ENCODE measurements at places on chromosomes 12 and 14.

DNA sequence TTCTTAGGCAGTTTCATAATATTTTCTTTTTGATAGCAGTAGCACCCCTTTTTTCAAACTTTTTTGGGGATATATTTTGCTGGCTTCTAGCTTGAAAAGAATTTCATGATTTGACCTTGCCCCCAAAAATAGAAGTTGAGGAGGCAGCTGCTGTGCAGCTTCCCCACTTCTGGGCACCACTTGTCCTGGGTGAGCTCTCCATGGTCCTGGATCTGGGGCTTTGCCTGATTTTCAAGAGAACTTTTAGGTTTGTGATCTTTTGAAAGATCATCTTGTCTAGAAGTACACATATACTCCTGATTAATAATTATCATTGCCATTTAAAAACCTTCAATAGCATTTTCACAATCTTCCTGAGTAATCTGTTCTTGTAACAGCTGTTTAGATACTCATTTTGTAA, 271.6 kb downstream of the NPAS3 start:
- peak; percentile 5 for DNase-seq

GRCh38 chr14:105172476-105172875, 3.9 kb upstream of the JAG2 start:
- DNase-seq = no peak

DNA sequence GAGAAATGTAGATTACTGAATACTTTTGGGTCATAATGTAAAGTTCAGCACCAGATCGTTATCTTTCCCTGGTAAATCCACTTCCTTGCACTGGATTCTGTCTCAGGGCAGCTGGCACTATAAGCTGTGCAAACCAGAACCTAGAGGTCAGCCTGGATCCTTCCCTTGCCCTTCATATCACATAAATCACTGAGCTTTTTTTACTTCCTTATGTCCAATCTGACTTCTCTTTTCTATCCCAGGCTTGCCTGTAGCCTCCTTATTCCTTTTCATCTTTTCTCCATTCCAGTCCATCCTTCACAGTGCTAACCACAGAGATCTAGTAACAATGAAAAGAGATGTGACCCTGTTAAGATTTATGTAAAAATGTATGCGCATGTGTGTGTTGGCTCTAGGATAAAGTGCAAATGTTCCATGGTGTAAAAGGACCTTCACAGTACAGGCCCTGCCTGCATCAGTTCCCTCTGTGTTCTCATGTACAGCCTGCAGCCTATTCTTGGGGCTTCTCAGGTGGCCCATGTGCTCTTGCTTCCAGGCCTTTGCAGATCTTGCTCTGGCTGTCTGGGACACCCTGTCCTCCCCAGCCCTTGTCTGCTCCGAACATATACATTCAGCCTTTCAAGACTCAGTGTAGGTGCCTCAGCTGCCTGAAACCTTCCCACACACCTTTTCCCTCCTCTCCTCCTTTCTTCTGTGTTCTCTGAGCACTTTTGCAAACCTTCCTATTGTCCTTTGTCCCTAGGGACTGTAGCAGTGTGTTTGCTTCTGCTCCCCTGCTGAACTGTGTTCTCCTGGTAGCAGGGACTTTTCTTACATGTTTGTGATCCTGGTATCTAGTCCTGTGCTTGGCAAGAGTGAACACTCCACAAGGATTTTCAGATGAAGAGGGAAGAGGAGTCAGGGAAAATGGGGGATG, 30.0 kb downstream of the PELI2 start:
- no peak for DNase-seq

GRCh38 chr14:53043027-53043581, 92.3 kb upstream of the FERMT2 start:
- DNase-seq = no peak

GRCh38 chr12:75622492-75622891, 111.1 kb upstream of the KRR1 start:
- no peak for DNase-seq

- DNase-seq = no peak
These were observed 656.7 kb downstream of the SLC16A7 start for GRCh38 chr12:60252359-60253096.

- DNase-seq = peak; percentile 88
These were observed 19.1 kb upstream of the ARMH4 start for GRCh38 chr14:58171090-58171489.

- peak; percentile 64 for DNase-seq
These were observed 20.3 kb downstream of the PRICKLE1 start for GRCh38 chr12:42568952-42569915.

GRCh38 chr14:98925354-98926040, 346.5 kb downstream of the BCL11B start:
- no peak for DNase-seq

DNA sequence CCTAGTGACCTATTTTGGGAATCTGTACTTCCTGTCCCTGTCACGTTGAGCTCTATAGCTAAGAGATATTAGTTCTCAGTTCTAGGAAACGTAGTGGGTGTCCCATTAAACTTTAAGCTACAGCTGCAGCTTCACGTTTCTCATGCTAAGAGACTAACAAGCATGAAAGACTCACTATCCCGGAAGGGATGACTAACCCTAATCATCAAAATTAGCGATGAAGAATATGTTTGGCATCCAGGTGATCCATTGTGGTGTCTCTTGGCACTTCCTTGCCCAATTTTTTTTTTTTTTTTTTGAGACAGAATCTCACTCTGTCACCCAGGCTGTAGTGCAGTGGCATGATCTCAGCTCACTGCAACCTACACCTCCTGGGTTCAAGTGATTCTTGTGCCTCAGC, 11.0 kb upstream of the LALBA start:
- DNase-seq = no peak

GRCh38 chr14:67191768-67192290, 2.6 kb downstream of the GARIN2 start:
- peak; percentile 24 for DNase-seq

GRCh38 chr12:79083181-79083580, 218.6 kb downstream of the SYT1 start:
- DNase-seq = peak; percentile 4

GRCh38 chr12:31588976-31589375, 2.0 kb downstream of the DENND5B start:
- DNase-seq = peak; percentile 49

- DNase-seq = no peak
These were observed 452.4 kb upstream of the NOVA1 start for GRCh38 chr14:27050208-27050607.

DNA sequence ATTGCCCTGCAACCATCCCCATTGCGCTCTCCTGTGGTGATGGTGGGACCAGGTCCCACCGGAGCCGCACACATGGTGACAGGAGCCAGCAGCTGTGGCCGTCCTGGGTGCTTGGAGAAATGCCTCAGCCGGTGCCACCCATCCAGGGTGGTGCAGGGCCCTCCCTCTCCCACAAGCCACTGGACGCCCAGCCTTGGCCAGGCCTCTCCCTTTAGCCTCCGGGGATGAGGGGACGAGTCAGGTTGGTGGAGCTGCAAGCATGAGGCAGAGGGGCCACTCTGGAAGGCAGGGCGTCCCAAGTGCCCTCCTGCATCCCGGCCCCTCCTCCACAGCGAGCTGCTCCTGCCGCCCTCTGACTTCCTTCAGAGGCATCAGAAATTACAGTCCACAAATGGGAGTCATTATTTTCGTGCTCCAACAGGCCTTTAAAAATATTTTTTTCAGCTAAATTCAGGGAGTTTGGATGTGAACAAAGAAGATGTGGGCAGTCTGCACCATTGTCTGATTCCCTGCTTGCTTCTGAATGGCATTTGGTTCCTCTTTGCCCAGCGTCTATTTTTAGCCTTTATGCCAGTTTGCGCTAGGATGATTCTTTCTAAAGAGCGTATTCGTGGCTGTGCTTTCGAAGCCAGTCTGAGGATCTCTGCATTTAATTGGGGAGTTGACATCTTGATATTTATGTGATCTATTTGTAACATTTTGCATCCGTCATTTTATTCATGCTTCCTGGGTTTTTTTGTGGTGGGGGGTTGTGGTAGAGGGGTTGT, 189.4 kb downstream of the ADGRD1 start:
- no peak for DNase-seq

DNA sequence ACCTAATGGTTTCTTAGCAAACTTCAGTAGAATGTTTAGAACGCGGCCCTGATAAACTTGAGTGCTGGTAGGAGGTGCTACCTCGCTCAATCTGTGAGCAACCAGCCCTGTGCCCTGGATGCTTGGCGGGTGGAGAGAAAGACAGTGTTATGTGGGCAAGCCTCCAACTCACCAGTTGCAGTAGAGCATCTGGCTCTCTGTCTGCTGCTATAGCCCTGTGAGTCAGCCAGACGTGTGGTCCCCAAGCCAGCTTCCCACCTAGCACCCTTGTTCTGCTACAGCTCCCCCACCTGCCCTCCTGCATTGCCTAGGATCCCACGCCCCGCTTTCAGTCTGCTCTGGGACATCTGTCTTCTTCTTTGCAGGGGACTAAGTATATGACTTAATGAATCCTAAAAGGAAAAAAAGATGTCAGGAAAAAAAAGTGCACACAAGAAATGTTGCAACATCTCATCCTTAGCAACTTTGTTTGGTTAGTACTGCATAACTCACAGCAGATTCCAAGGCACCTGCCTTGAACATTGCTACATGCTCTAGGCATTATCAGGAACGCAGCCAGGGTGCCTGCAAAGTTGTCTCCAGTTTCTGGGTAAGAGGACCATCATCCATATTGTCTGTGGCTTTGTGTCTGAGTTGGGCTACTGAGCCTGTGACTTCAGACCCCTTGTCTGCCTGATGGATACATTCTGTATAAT, 13.6 kb downstream of the SNRNP35 start:
- peak; percentile 32 for DNase-seq

GRCh38 chr12:95805864-95806671, 15.5 kb upstream of the NTN4 start:
- DNase-seq = peak; percentile 95

DNA sequence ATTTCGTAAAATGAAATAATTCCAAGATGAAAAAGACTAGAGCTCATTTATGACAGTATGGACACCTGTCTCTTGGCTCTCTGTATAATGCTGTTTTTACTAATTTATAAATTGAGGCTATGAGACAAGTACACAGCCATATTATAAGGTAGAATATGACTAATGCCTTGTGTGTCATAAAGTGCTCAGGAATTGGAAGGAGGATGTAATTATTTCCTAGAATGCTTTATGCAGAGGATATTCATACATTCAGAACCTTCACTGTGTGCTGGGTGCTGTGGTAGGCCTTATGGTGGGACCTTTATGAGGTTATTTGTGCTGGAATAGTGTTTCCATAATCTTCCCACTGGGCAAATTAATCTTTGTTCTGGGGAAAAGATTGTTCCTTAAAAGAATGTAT, 13.3 kb downstream of the PCNX1 start:
- no peak for DNase-seq

DNA sequence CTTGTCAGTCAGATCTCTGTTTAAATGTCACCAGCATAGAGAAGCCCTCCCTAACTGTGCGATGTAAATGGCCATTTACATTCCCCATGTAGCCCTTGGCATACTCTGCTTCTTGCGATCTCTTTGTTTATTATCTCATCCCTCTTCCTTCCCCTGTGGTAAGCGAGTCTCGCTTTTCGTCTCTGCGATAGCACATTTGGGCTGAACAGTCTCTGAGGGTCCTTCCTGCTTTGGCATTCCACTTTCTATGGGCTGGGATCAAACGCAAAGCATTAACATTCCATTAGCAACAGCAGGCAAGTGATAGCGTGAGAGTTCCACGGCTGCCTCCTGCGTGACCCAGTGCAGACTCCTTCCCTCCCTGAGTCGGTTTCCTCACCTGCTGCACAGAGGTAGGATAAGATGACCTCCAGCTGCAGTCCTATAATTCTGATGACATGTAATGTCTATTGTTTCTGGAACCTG, 61.4 kb upstream of the TUNAR start:
- DNase-seq = no peak

DNA sequence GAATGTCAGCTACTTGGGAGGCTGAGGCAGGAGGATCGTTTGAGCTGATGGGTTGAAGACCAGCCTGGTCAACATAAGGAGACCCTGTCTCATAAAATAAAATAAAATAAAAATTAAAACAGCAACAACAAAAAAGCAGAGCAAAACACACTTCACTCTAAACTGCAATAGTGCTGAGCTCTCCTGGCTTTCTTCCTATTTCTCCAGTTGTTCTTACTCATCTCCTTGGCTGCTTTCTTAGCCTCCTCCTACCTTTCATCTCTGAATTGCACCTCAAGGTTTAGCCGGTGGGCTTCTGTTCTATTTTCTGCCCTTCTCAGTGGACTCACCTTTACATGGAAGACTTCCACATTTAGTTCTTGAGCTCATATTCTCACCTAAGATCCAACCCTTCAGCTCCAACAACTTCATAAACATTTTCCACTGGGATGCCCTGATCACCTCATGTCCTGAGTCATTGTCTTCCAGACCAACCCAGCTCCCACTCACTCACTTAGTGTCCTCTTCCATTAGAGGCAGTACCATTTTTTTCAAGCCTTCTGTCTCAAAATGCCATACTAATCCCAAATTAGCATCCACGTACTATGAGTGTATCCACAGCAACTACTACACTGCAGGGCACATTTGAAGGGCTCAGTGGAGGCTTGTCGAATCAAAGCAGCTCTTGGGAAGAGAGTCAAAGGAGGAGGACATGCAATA, 41.2 kb upstream of the TMED10 start:
- peak; percentile 21 for DNase-seq

GRCh38 chr14:91027561-91027960, 32.9 kb downstream of the RPS6KA5 start:
- DNase-seq = no peak

- no peak for DNase-seq
These were observed 38.2 kb upstream of the SYCP3 start for GRCh38 chr12:101777485-101777884.

DNA sequence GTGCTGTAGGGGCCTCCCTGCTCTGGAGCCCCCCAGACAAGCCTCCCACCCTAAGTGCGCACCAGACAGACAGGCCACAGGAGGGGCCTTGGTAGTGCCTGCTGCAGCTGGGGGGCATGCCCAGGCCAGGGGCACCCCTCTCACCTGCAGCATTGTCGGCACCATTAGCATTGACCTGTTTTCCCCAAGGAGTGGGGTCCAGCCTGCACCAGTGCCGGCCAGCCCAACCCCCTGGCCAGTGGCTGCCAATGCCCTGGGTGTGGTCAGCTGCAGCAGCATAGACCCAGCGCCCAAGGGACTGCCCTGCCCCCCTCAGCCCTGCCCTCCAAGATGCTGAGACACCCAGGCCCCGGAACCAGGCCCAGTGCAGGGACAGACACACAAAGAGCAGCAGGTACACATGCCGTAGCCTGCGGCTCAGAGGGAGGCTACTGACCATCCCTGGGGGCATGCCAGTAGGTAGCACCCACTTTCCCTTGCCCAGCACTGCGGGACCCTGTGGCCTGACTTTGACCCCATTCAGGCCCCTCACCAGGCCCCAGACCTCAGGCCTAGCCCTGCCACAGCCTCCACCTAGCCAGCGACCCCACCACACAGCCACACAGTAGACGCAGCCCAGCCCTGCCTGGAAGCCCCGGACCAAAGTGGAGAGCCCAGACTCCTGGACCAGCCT, 1.0 kb downstream of the AHNAK2 start:
- DNase-seq = no peak

DNA sequence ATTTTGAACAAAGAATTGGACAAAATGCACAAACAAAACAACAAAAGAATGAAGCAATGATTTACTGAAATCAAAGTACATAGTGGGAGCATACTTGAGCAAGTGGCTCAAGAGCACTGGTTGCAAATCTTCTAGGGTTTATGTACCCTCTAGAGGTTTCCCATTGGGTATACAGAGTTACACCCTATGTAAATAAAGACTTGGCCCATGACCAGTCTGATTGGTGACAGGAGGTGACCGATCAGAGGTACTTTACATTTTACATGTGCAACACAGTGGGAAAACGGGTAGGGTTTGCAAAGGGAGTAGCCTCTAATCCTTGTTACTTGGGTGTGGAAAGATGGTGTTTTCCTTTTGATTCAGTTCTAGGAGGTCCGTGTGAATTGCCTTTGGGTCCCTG, 10.6 kb upstream of the FAM181A start:
- DNase-seq = no peak

Measured in M059J (cell line).